ENCODE measurements at places on chromosomes 16 and 17. TPM values are rescaled to one million over a fixed set of nuclear protein-coding genes. Genes with fewer than 3 reads are reported as not detected.

DNAI2 gene
- polyA plus RNA-seq, result 0.24 TPM

CSH1 gene
- 0.16 TPM for polyA plus RNA-seq

CLDN9 gene
- polyA plus RNA-seq, result 2.2 TPM

AOC2 gene
- 4.7 TPM for polyA plus RNA-seq

NXPH3 gene
- 3.1 TPM for polyA plus RNA-seq

PGS1 gene
- 69.3 TPM for polyA plus RNA-seq

ODF4 gene
- not detected for polyA plus RNA-seq

SNX11 gene
- 21.4 TPM for polyA plus RNA-seq

DNA sequence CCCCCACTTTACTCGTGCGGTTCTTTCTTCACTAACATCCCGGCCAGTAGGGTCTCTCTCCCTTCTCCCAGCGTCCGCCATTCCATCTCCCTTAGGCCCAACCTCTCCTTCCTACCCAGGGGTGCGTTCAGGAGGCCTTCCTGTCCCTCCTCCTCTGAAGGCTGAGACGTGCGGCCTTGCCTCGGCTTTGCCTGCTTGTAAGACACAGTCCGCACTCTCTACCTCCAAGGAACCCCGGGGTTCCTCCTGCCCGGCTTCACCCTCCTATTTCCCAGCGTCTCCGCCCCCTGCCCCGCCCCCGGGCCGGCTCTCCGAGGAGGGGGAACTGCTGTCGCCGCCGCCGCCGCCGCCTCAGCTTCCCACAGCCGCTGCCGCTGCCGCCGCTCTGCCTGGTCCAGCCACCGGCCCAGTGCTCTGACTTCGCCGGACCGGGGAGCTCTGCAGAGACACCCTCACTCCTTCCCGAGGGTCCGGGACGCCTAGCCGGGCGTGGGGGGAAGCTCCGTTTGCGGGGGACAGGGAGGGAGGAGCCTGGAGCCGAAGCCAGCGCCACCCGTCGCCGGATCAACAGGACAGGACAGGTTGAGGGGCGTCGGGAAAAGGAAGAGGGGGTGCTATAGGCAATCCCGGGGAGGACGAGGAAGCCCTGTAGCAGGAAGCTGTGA is 1.2 kb upstream of the FGF11 start:
- H3K27ac ChIP-seq, result no peak overlapping the region
- H3K27me3 ChIP-seq, result peaks cover 2% of the 10 kb centered on the region

GRCh38 chr17:56148333-56148732 is 4.9 kb upstream of the ANKFN1 start:
- no peaks in the 10 kb centered on the region for H3K36me3 ChIP-seq
- H3K4me1 ChIP-seq, result no peaks in the 10 kb centered on the region
- no peak for DNase-seq
- H3K27ac ChIP-seq, result no peak overlapping the region
- H3K27me3 ChIP-seq, result no peaks in the 10 kb centered on the region

GRCh38 chr16:73504591-73505575 is 457.0 kb upstream of the ZFHX3 start:
- peaks cover 3% of the 10 kb centered on the region for H3K4me1 ChIP-seq
- H3K27ac ChIP-seq, result no peak overlapping the region
- H3K4me3 ChIP-seq, result no peak overlapping the region
- no peak for DNase-seq

GRCh38 chr16:47475786-47476185 is 14.7 kb downstream of the PHKB start:
- H3K4me3 ChIP-seq, result no peak overlapping the region
- no peaks in the 10 kb centered on the region for H3K36me3 ChIP-seq
- DNase-seq, result no peak
- no peaks in the 10 kb centered on the region for H3K27me3 ChIP-seq
- H3K4me1 ChIP-seq, result no peaks in the 10 kb centered on the region

DNA sequence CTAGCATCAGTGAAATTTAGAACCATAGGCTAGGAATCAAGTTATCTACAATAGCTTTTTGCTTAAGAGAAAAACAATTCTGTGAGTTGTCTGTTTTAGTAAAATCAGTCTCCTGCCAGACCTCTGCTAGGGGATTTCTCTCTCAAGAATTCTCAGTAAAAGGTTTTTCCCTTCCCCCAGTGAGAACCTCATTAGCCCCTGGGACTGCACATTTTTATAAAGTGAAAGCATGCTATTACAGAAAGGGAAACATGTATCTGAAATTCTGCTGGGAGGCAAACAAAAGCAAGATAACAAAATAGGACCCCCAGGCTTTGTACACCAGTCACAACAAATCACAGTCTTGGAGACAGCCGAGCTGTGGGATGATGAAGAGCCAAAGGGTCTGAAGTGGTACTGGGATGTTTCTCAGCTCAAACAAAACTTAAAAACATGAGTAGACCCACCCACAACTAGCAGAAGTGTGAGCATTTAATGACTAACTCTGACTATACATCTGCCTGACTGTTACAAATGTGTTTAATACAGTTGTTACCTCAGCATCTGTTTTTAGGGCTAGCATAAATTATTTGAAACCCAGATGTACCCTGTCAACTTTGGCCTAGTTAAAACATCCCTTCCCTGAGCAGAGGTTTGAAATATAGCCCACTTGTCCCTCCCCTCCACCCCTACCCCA is 20.0 kb upstream of the GLG1 start:
- no peak for DNase-seq
- no peak overlapping the region for H3K27ac ChIP-seq
- peaks cover 94% of the 10 kb centered on the region for H3K36me3 ChIP-seq
- no peaks in the 10 kb centered on the region for H3K27me3 ChIP-seq
- H3K4me1 ChIP-seq, result peaks cover 5% of the 10 kb centered on the region
- H3K4me3 ChIP-seq, result no peak overlapping the region

- no peaks in the 10 kb centered on the region for H3K36me3 ChIP-seq
- peaks cover 4% of the 10 kb centered on the region for H3K27me3 ChIP-seq
- H3K4me3 ChIP-seq, result no peak overlapping the region
- no peak for DNase-seq
- no peak overlapping the region for H3K27ac ChIP-seq
These were observed 8.3 kb downstream of the OTOP3 start for GRCh38 chr17:74943808-74944522.
